RKO (cell line): ENCODE measurements at places on chromosomes 16 and 17.
A peak's percentile ranks its signal among the peaks of the same experiment; 100 is the strongest.

DNA sequence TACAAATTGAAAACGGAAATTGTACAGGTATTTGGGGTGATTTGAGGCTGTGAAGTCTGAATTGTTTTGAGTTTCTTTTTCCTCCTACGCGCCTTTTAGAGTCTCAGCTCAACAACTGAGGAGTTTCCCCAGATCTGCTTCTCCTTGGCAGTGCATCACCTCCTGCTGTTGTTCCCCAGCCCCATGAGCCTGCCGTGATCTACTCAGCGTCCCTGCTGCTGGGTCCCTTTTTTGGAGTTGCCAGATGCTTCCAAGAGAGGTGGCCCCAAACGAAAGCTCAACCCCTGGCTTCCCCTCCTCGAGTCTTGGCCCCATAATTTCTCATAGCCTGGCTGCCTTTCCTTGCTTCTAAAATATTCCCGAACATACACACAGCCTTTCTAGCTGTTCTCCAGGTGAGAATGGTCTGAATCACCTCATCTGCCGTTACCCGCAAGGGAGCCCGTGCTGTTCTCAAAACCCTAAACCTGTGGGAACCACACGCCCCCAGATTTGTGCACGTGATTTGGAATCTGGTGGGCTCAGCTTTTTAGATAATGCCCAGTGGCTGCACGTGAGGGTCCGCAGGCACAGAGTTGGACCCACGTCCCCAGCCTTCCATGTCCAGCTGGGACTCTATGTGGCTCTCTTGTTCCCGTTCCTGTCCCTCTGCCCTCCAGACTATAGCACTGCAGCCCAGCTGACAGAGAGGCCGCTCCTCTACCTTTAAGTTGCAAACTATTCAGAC, 179.1 kb upstream of the CHMP6 start:
- no peak for DNase-seq

GRCh38 chr16:68951991-68952877, 108.9 kb downstream of the TANGO6 start:
- DNase-seq, result peak; percentile 47

DNA sequence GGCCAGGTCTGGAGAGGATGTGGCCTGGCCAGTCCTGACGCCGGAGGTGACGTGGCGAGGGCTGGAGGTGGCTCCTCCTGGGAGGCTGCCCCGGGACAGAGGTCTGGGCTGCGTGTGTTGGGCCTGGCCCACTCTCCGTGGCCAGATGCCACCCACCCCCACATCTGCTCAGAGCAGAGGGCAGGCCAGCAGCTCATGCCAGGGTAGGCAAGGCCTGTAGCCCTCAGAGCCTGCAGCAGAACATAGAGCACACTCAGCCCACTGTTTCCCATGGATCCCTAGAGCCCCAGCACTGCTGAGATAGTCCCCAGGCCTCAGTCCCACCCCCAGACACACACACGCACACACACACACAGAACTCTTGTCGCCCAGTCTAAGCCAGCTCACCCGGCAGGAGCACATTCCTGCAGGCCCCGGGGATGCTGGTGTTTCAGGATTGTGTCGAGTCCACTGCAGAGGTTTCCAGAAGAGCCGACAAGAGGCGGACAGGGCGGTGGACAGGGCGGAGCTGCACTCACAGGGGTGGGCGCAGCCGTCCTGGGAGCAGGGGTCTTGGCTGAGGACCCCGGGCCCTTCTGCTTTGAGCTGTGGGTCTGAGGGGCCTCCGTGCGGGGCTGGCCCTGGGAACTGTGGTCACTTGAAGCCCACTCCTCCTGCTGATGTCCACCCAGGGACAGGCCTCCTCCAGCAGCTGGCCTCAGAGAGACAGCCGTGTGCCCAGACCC, 33.4 kb downstream of the SOX8 start:
- DNase-seq, result no peak

DNA sequence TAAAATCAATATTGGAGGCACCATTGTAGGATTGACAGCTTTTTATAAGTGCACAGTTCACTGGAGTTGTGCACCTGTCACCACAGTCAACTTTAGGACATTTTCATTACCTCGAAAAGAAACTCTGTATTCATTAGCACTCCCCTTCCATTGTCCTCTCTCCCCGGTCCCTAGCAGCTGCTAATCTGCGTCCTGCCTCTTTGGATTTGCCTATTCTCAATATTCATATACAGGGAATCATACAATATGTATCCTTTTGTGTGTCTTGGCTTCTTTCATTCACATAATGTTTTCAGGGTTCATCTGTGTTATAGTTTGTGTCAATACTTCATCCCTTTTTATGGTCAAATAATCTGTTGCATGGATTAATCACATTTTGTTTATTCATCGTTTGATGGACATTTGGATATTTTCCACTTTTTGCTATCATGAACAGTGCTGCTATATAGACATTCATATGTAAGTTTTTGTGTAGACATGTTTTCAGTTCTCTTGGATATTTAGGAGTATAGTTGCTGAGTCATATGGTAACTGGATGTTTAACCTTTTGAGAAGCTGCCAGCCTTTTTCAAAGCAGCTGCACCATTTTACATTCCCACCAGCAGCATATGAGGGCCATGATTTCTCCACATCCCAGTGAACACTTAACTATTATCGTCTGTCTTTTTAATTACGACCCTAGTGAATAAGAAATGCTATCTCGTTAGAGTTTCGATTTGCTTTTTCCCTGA, 9.8 kb downstream of the DNAJA3 start:
- DNase-seq, result no peak

DNA sequence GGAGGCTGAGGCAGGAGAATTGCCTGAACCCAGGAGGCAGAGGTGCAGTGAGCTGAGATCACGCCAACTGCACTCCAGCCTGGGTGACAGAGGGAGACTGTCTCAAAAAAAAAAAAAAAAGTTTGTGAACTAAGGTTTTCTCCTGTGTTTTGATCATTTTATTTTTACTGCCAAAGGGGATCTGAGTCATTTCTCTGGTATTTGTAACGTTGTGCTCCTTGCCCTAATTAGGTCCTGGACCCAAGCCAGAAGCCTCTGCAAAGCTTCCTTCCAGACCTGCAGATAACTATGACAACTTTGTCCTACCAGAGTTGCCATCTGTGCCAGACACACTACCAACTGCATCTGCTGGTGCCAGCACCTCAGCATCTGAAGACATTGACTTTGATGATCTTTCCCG, 32.1 kb downstream of the IST1 start:
- DNase-seq, result peak; percentile 69

- DNase-seq, result no peak
Measured at GRCh38 chr17:1294157-1294717, 14.8 kb downstream of the TRARG1 start.

GRCh38 chr17:40872416-40872815, 5.4 kb upstream of the KRT12 start:
- no peak for DNase-seq
